ENCODE measurements at places on chromosomes 3 and 15. TPM values are rescaled to one million over a fixed set of nuclear protein-coding genes. Genes with fewer than 3 reads are reported as not detected.

SLC12A1 gene
- not detected for total RNA-seq

CD47 gene
- 44.3 TPM for total RNA-seq

DTWD1 gene
- 21.0 TPM for total RNA-seq

CPLX3 gene
- total RNA-seq: not detected

NDN gene
- 68.8 TPM for total RNA-seq

SYNPR gene
- not detected for total RNA-seq

GCNT3 gene
- not detected for total RNA-seq

CORO2B gene
- 12.2 TPM for total RNA-seq

FBXO40 gene
- not detected for total RNA-seq

SAMD7 gene
- total RNA-seq: not detected

ITIH1 gene
- not detected for total RNA-seq

C3orf20 gene
- not detected for total RNA-seq

ZBTB20 gene
- 90.6 TPM for total RNA-seq

GRCh38 chr3:29242296-29242695, 38.6 kb upstream of the RBMS3 start:
- no peak for DNase-seq
- H3K4me1 ChIP-seq: peaks cover 5% of the 10 kb centered on the region
- H3K27ac ChIP-seq: no peak overlapping the region
- no peak overlapping the region for H3K4me3 ChIP-seq
- no peaks in the 10 kb centered on the region for H3K36me3 ChIP-seq

GRCh38 chr15:78004222-78004727, 73.2 kb downstream of the TBC1D2B start:
- no peak for DNase-seq
- H3K27me3 ChIP-seq: no peaks in the 10 kb centered on the region
- no peak overlapping the region for H3K4me3 ChIP-seq
- peak overlapping the region; percentile 56 for H3K27ac ChIP-seq
- H3K4me1 ChIP-seq: peaks cover 61% of the 10 kb centered on the region

DNA sequence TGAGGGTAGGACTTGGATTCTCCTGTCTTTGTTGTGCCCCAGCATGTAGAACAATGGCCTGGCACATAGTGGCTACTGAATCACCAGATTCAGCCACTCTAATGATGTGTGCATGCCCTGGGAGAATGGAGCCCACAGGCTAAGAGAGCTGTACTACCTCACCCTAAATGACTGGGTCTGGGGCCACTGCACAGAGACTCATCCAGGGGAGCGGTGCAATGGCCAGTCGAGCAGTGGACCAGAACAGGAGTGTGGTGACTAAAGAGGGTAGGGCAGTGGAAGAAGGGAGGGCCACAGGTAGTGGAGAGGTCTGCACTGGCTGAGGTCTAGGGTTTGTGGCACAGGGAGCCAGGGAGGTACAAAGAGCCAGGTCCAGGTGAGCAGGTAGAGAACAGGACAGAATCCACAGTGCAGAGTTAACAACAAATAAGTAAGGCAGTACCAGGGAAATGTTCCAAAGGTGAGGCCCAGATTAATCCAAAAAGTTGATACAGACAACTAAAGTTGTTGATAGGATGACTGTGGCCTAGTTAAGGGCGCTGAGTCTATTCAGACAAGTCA, 142.7 kb upstream of the ATP11B start:
- no peaks in the 10 kb centered on the region for H3K4me1 ChIP-seq
- no peak overlapping the region for H3K4me3 ChIP-seq
- no peak for DNase-seq
- no peaks in the 10 kb centered on the region for H3K36me3 ChIP-seq

DNA sequence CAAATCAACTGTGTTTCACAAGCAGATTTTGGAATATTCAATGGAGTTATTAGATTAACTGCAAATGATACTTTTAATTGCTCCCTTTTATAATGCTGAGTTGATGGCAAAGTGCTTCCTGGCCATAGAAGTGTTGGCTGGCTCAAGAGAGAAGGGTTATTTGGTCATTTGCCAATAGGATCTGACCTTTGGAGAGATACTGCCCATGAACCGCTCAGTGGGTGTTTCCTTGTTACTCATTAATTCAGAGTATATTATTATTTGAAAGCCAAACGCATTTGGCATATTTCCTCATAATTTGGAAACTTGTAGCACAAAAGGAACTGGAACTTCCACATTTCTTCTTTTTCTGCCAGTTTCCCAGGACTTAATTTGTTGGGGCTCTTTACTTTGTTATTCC, 234.7 kb downstream of the CDIN1 start:
- DNase-seq: no peak
- no peaks in the 10 kb centered on the region for H3K27me3 ChIP-seq
- no peak overlapping the region for H3K4me3 ChIP-seq
- H3K4me1 ChIP-seq: peaks cover 53% of the 10 kb centered on the region
- H3K27ac ChIP-seq: no peak overlapping the region

GRCh38 chr3:59512066-59512465, 462.2 kb upstream of the CFAP20DC start:
- DNase-seq: no peak
- H3K4me1 ChIP-seq: no peaks in the 10 kb centered on the region
- no peak overlapping the region for H3K27ac ChIP-seq

DNA sequence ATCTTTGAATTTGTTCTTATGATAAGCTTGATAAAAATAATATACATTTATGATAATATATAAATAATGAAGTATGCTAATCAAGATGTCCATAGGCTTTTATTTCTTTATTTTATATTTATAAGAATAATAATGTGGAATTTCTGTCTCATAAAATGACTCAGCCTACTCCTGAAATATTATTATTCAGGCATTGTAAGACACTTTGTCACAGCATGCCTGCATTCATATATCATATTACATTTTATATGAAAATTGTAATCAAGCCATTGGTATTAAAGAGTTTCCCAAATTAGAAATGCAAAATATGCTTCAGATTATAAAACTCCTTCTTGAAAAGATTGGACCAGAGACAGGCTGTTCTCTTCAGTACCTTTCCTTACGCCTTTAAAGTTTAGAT, 1303.7 kb upstream of the CADM2 start:
- no peak for DNase-seq
- H3K27ac ChIP-seq: no peak overlapping the region
- H3K36me3 ChIP-seq: no peaks in the 10 kb centered on the region
- no peak overlapping the region for H3K4me3 ChIP-seq
- no peaks in the 10 kb centered on the region for H3K27me3 ChIP-seq
- H3K4me1 ChIP-seq: no peaks in the 10 kb centered on the region

GRCh38 chr3:142973217-142974009, 9.9 kb upstream of the PAQR9 start:
- H3K27ac ChIP-seq: no peak overlapping the region
- H3K36me3 ChIP-seq: no peaks in the 10 kb centered on the region
- no peaks in the 10 kb centered on the region for H3K27me3 ChIP-seq
- H3K4me1 ChIP-seq: peaks cover 17% of the 10 kb centered on the region
- no peak overlapping the region for H3K4me3 ChIP-seq

GRCh38 chr3:25400587-25400986, 27.5 kb upstream of the RARB start:
- DNase-seq: no peak
- no peak overlapping the region for H3K4me3 ChIP-seq
- H3K36me3 ChIP-seq: no peaks in the 10 kb centered on the region
- peaks cover 32% of the 10 kb centered on the region for H3K4me1 ChIP-seq
- H3K27me3 ChIP-seq: no peaks in the 10 kb centered on the region

GRCh38 chr15:74891469-74891868, 1.6 kb downstream of the MPI start:
- peaks cover 21% of the 10 kb centered on the region for H3K4me1 ChIP-seq
- no peak for DNase-seq
- no peak overlapping the region for H3K27ac ChIP-seq

- no peak overlapping the region for H3K4me3 ChIP-seq
- no peak overlapping the region for H3K27ac ChIP-seq
- H3K27me3 ChIP-seq: no peaks in the 10 kb centered on the region
- no peaks in the 10 kb centered on the region for H3K4me1 ChIP-seq
- no peak for DNase-seq
Observed at GRCh38 chr3:73665286-73665685, 40.5 kb upstream of the PDZRN3 start.

DNA sequence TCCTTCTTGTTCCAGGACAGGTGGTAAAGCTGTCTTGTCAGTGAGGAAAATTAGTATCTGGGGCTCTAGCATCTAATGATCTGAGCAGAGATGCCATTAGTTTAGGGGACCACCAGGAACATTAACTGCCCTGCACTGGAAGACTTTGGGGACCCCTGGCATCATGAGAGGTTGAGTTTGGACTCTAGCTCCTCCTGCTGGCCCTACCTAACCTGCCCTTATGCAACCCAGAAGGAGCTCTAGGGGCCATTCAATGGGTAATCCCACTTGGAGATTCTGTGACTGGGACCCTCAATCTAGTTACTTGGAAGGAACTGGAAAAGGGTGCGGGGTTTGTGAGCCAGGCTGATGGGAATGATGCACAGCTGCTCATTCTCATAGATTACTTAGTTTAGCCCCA, 451.0 kb downstream of the EPHB1 start:
- H3K4me3 ChIP-seq: no peak overlapping the region
- DNase-seq: no peak
- no peaks in the 10 kb centered on the region for H3K36me3 ChIP-seq
- H3K27ac ChIP-seq: no peak overlapping the region

GRCh38 chr3:191290311-191291025, 38.7 kb upstream of the CCDC50 start:
- H3K27me3 ChIP-seq: no peaks in the 10 kb centered on the region
- no peaks in the 10 kb centered on the region for H3K36me3 ChIP-seq
- DNase-seq: no peak
- no peak overlapping the region for H3K27ac ChIP-seq
- H3K4me1 ChIP-seq: no peaks in the 10 kb centered on the region

DNA sequence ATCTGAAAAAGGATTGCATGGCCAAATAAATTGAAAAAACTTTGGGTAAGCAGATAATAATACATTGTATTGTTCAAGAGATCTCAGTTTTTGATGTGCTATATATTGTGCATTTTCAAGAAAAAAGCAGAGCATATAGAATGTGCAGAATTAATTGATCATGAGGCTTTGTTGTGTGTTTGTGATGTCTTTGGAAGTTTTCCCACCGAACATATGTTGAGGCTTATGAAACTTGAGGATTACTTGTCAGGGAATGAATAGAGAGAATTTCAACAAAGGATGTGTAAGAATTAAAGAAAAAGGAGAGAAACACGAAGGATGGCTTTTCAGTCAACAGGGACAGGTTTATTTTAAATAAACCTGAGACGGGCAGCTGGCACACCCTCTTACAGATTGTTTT, 232.5 kb upstream of the POU1F1 start:
- H3K27me3 ChIP-seq: no peaks in the 10 kb centered on the region
- no peak overlapping the region for H3K4me3 ChIP-seq
- no peaks in the 10 kb centered on the region for H3K4me1 ChIP-seq
- no peak overlapping the region for H3K27ac ChIP-seq

- no peaks in the 10 kb centered on the region for H3K36me3 ChIP-seq
- H3K4me3 ChIP-seq: no peak overlapping the region
- no peaks in the 10 kb centered on the region for H3K27me3 ChIP-seq
- DNase-seq: no peak
Observed at GRCh38 chr15:69881766-69882165, 216.0 kb downstream of the TLE3 start.

DNA sequence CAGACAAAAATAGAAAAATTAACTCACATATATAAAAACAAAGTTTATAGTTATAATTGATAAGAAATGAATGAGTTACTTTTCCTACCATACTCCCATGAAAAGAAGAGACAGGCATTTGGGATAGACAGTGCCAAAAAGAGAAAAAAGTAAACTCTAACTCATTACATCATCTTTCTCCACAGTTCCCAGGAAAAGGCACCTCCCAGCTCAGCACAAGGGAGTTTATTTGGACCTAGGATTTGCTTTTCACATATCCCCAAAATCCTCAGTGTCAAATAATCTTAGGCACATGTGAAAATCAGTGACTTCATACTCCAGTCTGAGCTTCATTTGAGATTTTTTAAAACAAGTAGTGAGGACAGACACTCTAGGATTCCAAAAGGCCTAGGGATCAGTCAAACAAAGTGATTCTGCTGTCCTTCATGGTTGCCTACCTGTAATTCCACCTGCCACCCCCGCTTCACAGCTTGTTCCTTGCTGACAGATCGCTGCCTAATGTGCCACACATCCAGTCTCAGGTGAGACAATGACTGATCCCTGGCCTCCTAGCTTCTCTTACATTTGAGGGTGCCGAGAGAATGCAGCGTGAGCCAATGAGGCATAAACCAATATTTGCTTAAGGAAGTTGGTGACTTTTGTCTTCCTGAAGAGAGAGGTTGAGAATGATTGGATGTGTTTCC, 573.7 kb downstream of the TBL1XR1 start:
- no peak for DNase-seq
- no peak overlapping the region for H3K27ac ChIP-seq
- no peaks in the 10 kb centered on the region for H3K36me3 ChIP-seq
- no peaks in the 10 kb centered on the region for H3K27me3 ChIP-seq
- no peaks in the 10 kb centered on the region for H3K4me1 ChIP-seq

GRCh38 chr3:134260987-134261386, 10.3 kb upstream of the RYK start:
- H3K27me3 ChIP-seq: no peaks in the 10 kb centered on the region
- no peak overlapping the region for H3K27ac ChIP-seq
- H3K4me3 ChIP-seq: no peak overlapping the region
- no peak for DNase-seq
- H3K36me3 ChIP-seq: no peaks in the 10 kb centered on the region
- H3K4me1 ChIP-seq: no peaks in the 10 kb centered on the region

GRCh38 chr3:28856796-28857195, 424.1 kb upstream of the RBMS3 start:
- DNase-seq: no peak
- no peaks in the 10 kb centered on the region for H3K27me3 ChIP-seq
- no peak overlapping the region for H3K27ac ChIP-seq

- DNase-seq: no peak
- no peaks in the 10 kb centered on the region for H3K27me3 ChIP-seq
- no peak overlapping the region for H3K27ac ChIP-seq
- no peaks in the 10 kb centered on the region for H3K4me1 ChIP-seq
- H3K36me3 ChIP-seq: no peaks in the 10 kb centered on the region
Observed at GRCh38 chr3:145639875-145640274, 521.1 kb downstream of the PLOD2 start.

DNA sequence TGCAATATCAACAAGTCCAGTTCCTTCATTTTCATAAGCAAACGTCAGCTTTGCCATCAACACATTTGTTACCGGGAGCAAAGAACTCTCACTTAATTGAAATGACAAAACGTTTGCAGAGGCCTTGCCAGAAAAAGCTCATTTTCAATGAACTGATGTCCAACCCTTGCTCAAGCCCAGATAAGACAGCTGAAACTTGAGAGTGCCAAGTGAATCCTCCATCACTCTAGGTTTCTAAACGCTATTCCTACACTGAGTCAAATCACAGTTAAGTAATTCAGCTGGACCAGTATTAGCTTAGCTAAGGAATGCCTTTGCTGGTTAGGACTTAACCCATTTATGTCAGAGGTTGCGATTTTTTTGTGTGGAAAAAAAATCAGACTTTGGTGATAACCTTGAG, 11.5 kb downstream of the CHSY1 start:
- no peak overlapping the region for H3K4me3 ChIP-seq
- DNase-seq: no peak
- peaks cover 78% of the 10 kb centered on the region for H3K4me1 ChIP-seq
- no peaks in the 10 kb centered on the region for H3K27me3 ChIP-seq

- H3K4me3 ChIP-seq: no peak overlapping the region
- H3K27ac ChIP-seq: no peak overlapping the region
- peaks cover 3% of the 10 kb centered on the region for H3K4me1 ChIP-seq
- DNase-seq: no peak
- H3K27me3 ChIP-seq: no peaks in the 10 kb centered on the region
- no peaks in the 10 kb centered on the region for H3K36me3 ChIP-seq
Observed at GRCh38 chr3:65713016-65713415, 325.7 kb downstream of the MAGI1 start.

- no peak for DNase-seq
- no peaks in the 10 kb centered on the region for H3K27me3 ChIP-seq
- peak overlapping the region; percentile 87 for H3K4me3 ChIP-seq
- H3K36me3 ChIP-seq: peaks cover 6% of the 10 kb centered on the region
- H3K4me1 ChIP-seq: peaks cover 35% of the 10 kb centered on the region
- H3K27ac ChIP-seq: peak overlapping the region; percentile 91
Observed at GRCh38 chr3:184134746-184135148, 411 bp upstream of the EIF2B5 start.
